Chondrocyte (in vitro differentiated cells): ENCODE measurements at places on chromosomes 11 and 22. TPM values are rescaled to one million over a fixed set of nuclear protein-coding genes. Genes with fewer than 3 reads are reported as not detected.

DNA sequence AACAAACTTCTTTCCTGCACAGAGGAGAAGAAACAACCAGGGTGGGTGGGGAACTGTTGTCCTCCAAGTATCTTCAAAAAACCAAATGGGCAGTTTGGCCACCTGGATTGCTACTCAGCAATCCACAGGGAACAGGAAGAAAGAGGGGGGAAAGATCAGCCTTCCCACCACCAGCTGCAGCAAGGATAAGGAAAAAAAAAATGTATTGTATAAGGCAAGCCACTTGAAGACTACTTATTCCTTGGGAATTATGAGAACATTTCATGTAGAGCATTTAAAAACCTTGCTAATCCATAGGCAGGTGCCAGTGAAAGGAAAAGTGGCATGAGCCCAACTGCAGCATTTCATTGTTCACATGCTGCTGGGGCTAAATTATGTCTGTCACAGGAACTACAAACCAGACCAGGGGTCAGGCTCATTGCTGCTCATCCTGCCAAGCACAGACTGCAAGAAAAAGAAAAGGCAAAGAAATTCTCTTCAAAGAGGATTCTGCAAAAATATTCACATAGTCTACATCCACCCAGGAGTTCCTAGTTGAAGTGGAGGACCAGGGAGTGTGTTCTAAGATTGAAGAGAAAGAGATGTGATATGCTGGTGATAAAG is 2.2 kb downstream of the RAB30 start:
- DNase-seq, result no peak

- DNase-seq, result no peak
Observed at GRCh38 chr11:41399323-41399722, 60.1 kb downstream of the LRRC4C start.

GRCh38 chr11:125902277-125902926 is 604 bp downstream of the PUS3 start:
- no peak for DNase-seq

- no peak for DNase-seq
Observed at GRCh38 chr11:111148953-111149352, 96.6 kb upstream of the POU2AF2 start.

DNA sequence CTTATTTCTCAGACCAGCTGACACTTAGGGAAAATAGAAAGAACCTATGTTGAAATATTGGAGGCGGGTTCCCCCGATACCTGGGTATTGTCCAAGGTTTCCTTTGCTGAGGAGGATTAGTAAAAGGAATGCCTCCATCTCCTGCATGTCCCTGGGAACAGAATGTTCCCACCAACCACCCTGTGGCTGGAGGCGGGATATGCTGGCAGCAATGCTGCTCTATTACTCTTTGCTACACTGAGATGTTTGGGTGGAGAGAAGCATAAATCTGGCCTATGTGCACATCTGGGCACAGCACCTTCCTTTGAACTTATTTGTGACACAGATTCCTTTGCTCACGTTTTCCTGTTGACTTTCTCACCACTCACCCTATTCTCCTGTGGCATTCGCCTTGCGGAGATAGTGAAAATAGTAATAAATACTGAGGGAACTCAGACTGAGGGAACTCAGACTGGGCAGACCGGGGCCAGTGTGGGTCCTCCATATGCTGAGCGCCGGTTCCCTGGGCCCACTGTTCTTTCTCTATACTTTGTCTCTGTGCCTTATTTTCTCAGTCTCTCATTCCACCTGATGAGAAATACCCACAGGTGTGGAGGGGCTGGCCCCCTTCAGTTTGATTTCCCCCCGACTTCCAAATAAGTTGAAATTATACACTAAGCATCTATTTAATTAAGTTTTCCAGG is 32.1 kb downstream of the IGLL1 start:
- DNase-seq, result no peak

GRCh38 chr22:45880716-45881523 is 96.0 kb downstream of the WNT7B start:
- DNase-seq, result peak; percentile 81

DNA sequence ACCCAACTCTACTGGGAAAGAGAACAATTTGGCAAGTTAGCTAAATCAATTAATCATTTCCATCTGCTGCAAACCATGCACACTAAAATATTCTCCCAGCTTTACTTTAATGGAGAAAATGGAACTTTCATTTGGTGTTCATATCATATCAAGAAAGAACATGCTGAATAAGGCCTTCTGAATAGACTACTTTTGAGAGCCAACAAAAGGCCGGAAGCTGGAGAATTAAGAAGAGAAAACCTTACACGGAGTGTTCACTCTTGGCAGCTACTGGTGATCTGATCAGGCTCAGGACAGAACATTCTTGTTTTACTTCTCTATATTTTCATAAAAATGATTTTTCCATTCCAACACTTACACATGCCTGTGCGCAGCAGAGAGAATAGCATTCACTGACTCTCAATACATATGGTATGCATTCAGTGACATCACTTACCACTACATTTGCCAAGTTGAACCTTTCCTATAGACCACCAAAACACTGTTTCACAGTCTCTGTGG is 165.3 kb downstream of the TTC28 start:
- DNase-seq, result no peak

DNA sequence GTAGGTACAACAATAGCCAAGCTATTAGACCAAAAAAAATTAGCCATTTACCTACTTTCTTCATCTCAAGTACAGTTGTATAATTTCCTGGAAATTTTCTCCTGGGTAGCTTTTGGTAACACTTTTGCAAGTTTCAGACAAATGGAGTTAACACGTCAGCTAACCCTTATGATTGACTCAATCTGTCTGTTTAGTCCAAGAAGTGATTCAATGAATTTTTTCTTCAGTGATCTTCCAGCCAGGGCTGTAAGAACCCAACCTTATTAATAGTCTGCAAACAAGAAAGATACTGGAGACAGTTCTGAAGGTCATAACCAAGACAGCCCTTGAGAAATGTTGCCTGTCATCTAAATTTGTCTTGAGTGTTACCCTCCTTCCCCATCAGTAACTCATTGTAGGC is 30.1 kb upstream of the FIBIN start:
- DNase-seq, result no peak

DNA sequence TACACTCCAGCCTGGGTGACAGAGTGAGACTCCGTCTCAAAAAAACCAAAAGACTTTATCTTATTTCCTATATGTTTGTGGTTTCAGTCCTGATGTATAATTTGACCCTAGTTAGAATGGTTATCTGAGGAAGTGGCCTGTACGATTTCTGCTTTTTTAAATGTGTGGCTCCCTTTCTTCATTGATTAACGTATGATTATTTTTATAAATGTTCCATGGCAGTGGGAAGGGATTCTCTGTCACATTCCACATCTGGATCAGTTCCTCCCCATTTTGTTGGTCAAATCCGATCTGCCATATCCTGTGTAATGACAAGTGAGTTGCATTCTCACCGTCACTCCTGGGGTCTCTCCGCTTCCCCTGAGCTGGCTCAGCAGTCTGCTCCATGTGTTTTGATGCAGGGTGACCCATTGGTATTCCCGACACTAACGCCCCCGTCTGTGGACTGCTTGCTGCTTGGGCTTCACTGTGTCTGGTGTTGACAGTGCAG is 20.3 kb downstream of the NEAT1 start:
- no peak for DNase-seq

DNA sequence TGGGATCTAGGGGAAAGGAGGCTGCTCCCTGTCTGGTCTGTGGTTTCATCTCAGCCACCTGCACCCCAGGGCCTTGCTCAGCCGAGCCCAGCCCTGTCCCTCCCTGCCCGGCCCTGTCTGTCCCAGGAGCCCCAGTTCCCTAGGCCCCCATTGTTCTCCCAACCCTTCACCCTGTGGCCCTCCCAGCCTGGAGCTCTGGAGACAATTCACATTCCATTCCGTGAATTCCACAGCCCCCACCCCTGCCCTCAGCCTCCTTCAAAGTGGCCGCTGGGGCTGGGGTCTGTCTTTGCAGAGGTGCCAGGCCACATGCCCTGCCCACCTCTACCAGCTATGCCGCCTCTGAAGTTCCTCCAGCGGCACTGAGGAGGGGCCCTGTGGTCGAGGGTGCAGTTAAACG is 77.9 kb upstream of the WNT11 start:
- DNase-seq, result no peak

- no peak for DNase-seq
Observed at GRCh38 chr11:20342347-20343141, 21.0 kb upstream of the HTATIP2 start.

GRCh38 chr22:40605761-40606160 is 30.8 kb downstream of the MRTFA start:
- DNase-seq, result no peak

DNA sequence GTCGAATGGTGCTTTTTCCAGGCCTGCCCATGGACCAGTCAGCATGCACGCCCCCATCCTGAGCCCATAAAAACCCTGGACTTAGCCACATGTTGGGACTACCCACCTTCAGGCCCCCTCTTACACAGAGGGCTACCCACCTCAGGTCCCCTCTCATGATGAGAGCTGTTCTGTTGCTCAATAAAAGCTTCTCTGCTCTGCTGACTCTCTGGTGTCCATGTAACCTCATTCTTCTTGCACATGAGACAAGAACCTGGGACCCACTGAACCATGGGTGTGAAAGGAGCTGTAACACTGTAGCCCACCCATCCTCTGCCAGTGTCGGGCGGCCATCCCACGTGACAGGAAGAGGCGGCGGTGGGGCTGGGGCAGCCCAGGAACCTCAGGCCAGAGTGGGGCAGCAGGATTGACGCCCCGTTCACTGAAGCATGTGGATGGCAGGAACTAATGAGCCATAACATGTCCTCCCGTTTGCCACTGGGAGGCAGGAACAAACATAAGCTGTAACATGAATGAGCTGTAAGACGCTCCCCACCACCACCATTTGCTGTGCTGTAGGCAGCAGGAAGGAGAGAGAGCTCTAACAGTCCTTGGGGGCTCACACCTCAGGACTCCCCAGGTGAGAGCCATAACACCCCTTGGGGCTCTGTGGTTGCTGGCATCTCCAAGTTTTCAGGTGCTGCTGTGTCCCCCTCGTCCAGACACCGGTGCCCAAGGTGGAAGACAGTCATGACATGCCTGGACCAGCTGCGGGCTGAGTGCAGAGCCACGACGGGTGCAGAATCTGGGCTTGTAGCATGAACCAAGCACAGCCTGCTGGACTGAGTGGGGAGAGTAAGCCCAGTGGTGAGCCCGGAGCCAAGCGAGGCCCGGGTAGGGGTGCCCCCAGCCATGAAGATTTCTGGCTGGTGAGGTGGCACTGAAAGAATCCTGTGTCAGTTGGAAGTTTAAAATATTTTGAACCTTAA is 69.4 kb downstream of the MCHR1 start:
- no peak for DNase-seq

- DNase-seq, result no peak
Observed at GRCh38 chr22:30892731-30893221, 75.8 kb downstream of the MORC2 start.

DNA sequence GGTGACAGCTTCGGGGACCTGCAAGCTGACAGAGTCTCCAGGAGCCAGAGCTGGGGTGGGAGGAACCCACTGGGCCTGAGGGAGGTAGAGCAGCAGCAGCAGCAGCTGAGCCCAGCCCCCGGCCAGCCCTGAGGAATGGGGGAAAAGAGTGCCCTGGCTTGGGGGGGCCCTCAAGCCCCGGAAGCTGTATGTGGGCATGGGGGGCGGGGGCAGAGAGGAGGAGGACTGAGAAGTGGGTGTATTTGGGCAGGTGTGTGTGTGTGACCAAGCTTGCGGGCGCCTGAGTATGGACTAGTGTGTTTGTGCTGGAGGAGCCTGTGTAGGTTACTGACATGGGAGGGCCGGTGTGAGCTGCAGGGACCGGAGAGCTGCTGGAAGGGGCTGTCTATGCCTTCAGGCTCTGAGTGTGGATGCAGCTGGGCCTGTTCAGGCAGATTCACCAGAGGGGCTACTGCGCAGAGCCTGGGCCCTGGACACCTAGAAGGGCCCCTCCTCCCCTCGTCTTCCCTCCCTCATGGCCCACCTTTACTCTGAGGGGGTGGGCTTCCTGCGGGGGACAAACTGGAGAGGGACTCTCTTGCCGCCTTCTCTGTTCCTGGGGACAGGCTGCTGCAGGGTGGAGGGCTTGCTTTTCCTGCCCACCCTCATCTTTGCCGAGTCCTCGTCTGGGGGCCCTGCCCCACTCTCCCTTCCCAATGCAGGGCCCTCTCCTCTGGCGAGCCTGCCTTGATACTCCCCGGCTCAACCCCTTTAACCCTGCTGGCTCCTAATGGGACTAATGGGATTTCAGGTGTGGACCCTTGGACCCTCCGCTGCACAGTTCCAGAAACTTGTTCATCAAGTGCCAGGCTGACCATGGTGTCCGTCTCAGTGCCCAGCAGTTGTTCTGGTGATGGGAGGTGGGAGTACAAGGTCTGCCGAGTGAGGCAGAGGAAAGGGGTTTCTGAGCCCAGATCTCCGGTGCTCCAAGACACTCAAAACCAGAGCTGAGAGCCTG is 28.2 kb downstream of the ST3GAL4 start:
- peak; percentile 71 for DNase-seq

GRCh38 chr11:1407668-1408067 is 17.9 kb downstream of the BRSK2 start:
- DNase-seq, result no peak

- DNase-seq, result no peak
Observed at GRCh38 chr11:64406221-64406946, 47.4 kb downstream of the RPS6KA4 start.

DNA sequence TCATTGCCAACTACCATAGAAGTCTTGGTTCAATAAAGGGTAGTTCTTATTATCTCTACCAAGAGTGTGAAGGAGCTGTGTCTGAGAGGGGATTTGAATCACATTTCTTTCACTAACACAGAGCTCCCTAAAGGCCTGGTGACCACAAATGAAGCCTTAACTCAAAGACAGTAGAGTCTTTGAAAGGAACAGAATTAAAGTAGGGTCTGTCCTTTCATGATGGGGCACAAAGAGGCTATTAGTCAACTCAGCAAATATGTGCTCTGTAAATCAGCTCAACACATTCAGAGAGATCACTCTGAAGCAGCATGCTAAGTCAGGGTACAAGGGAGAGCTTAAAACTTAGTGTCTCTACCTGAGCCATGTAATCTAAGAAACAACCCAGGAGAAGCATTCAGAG is 212.4 kb upstream of the SYN3 start:
- no peak for DNase-seq

The GAL3ST1 gene
- 0.82 to 3.9 TPM (median 2.8 TPM) in 3 replicates for total RNA-seq

The POU2AF3 gene
- total RNA-seq, result not detected in 3 replicates

The BRSK2 gene
- 1.8 to 6.9 TPM (median 6.0 TPM) in 3 replicates for total RNA-seq

The RAB3IL1 gene
- total RNA-seq, result 9.7 to 24.7 TPM (median 24.1 TPM) in 3 replicates

The NAGA gene
- total RNA-seq, result 17.1 to 20.2 TPM (median 18.9 TPM) in 3 replicates

The AQP11 gene
- 1.5 to 2.1 TPM (median 1.6 TPM) in 3 replicates for total RNA-seq

The ANKK1 gene
- 0.36 TPM in 1 of 3 replicates, not detected in the others for total RNA-seq

The SMIM35 gene
- total RNA-seq, result not detected in 3 replicates

The BTG4 gene
- total RNA-seq, result not detected in 3 replicates

The ZNRF3 gene
- total RNA-seq, result 6.7 to 7.7 TPM (median 6.7 TPM) in 3 replicates

The CHRNA10 gene
- total RNA-seq, result 0.75 to 1.2 TPM (median 0.79 TPM) in 3 replicates
